ENCODE measurements at places on chromosomes 1 and 21. TPM values are rescaled to one million over a fixed set of nuclear protein-coding genes. Genes with fewer than 3 reads are reported as not detected.

PTPRU gene
- 80.4 TPM for total RNA-seq

SYDE2 gene
- 4.2 TPM for total RNA-seq

GRCh38 chr1:195580988-195581387 lies 1027.3 kb downstream of the KCNT2 start:
- DNase-seq: no peak

DNA sequence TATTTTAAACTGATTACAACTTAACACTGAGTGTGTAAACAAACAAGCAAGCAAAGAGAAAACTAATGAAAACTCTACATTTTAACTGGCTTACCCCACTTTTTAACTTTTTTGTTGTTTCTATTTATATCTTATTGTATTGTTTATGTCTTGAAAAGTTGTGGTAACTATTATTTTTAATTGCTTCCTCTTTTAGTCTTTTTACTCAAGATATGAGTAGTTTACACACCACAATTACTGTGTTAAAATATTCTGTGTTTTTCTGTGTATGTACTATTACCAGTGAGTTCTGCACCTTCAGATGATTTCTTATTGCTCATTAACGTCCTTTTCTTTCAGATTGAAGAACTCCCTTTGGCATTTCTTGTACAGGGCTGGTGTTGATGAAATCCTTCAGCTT lies 4.7 kb upstream of the HHAT start:
- DNase-seq: no peak

DNA sequence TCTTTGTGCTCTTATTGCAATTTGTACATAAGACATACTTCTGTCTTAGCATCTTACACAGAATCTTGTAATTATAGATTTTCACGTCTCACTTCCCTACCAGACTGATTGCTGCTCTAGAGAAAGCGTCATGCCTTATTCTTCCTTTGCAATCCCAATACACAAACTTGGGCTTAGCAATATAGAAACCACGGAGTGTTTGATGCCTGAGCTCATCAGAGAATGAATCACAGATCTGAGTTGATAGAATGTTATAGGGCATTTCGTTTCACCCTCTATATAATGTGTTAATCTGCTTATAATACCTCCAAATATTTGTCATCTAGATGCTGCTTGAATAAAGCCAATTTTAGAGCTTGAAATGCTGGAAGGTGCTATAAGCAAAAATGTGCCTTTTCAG lies 6.6 kb downstream of the FMO1 start:
- DNase-seq: no peak

DNA sequence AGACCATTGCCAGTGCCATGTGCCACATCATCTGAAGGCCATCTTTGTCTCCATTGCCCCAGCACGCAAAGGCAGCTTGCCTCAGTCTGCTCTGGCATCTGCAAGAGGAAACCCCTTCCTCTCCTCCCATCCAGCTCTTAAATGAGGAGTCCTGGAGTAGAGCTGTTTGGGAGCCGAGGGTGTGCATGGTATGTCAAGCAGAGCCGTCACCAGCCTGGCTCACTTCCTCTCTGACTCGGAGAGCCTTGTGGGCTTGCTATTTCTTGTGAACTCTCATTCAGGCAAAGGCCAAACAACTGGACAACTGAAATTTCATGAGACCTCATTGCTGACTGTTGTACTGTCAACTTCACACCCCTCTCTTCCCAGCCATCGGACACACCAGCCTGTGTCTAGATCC lies 143.9 kb downstream of the SIPA1L2 start:
- no peak for DNase-seq
